ENCODE measurements at places on chromosomes 6 and 20. TPM values are rescaled to one million over a fixed set of nuclear protein-coding genes. Genes with fewer than 3 reads are reported as not detected.

GRCh38 chr20:49543071-49543857, 24.7 kb downstream of the PTGIS start:
- DNase-seq = no peak

- peak; percentile 51 for DNase-seq
Observed at GRCh38 chr20:44959638-44960102, 527 bp downstream of the TOMM34 start.

AIF1 gene
- polyA plus RNA-seq = not detected

DNA sequence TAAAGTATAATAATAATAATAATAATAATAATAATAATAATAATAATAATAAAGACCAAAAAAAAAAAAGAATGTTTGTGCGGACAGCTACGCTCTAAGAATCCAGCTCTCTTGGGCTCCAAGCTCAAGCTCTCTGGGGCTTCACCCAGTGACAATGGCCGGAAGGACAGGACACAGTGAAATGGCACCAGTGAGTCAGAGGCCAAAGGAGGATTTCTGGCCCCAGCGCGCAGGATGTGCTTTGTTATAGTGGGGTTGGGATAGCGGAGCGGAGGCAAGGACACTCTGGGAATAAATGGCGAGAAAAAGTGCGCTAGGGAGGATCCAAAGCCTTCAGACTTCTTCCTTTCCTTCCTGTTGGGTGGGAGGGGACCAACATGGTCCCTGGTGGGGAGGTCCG, 38.2 kb downstream of the HLA-A start:
- peak; percentile 30 for DNase-seq

- DNase-seq = peak; percentile 11
Observed at GRCh38 chr6:144006736-144007477, 1.2 kb downstream of the PLAGL1 start.

PPP1R3G gene
- polyA plus RNA-seq = 0.49 TPM

IL17A gene
- polyA plus RNA-seq = not detected

DNA sequence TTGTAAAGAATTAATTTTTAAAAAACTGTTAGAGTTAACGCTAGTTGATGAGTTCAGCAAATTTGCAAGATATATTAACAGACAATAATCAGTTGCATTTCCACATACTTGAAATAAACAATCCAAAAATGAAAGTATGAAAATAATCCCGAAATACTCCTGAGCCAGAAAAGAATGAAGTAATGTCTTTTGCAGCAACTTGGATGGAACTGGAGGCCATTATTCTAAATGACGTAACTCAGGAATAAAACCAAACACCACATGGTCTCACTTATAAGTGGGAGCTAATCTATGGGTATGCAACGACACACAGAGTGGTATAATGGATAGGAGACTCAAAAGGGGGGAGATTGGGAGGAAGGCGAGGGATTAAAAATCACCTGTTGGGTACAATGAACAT, 872.9 kb upstream of the GJE1 start:
- no peak for DNase-seq

GINS1 gene
- polyA plus RNA-seq = 30.7 TPM

- DNase-seq = no peak
Observed at GRCh38 chr6:35177596-35177995, 36.2 kb upstream of the SCUBE3 start.

GRCh38 chr6:67886840-67887292, 748.2 kb upstream of the ADGRB3 start:
- DNase-seq = no peak

NKAPL gene
- not detected for polyA plus RNA-seq

- no peak for DNase-seq
Observed at GRCh38 chr20:16601047-16601446, 27.8 kb upstream of the KIF16B start.

- no peak for DNase-seq
Observed at GRCh38 chr20:40813029-40813431, 124.0 kb upstream of the MAFB start.

NKX2-2 gene
- not detected for polyA plus RNA-seq

DNA sequence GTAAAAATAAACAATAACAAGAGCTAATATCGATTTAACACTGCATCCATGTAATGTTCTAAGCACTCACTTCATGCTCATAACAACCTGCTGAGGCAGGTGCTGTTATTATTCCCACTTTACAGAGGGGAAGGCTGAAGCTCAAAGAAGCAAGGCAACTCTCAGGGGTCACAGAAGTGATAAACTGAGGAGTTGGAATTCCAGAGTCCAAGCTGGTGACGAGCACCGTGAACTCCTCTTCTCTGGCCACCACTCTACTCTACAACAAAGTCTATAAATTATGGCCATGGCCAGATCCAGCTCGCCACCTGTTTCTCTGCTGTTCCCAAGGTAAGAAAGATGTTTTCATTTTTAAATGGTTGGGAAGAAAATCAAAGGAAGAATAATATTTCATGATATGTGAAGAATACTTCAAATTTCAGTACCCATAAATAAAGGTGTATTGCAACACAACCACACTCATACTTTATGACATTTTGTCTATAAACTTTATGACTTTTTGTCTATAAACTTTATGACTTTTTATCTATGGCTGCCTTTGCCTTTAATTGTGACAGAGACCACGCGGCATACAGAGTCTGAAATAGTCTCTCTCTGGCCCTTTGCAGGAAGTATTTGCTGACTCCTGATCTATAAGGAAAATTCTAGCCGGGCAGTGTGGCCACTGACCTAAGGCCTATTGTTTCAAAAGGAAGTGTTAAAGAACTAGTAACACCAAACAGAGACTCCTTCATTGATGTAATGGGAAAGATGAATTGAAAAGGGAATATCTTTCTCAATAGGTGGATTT, 113.2 kb upstream of the KCNG1 start:
- no peak for DNase-seq

DNA sequence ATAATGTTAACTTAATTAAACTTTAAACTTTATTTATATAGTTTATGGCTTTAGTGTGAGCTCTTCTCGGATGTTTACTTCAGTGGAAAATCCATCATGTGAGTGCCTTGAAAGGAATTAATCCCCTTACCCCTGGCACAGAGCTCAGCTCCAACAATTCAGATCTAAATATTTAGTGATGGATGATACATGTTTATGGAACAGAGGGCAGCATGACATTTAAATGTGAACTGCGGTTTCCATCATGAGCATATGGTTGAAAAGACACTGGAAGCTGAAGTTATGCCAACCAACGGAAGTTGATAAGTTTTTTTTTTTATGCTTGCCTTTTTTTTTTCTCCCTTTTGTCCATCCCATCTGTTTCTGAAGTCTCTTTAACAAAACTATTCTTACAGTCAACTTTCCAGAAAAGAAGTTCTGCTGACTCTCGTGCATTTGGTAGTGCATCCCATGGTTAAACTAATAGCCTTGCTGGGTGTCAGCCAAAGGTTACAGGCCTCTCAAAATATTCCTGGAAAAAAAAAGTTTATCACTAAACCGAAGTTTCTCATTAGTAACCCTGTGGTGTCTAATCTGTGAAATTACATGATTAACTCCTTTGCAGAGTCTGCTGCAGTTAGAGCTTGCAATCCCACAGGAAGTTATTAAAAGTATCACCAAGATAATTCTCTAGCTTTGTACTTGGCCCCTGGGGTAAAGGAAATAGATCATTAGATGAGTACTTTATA, 243.9 kb upstream of the TCF21 start:
- DNase-seq = peak; percentile 67

DNA sequence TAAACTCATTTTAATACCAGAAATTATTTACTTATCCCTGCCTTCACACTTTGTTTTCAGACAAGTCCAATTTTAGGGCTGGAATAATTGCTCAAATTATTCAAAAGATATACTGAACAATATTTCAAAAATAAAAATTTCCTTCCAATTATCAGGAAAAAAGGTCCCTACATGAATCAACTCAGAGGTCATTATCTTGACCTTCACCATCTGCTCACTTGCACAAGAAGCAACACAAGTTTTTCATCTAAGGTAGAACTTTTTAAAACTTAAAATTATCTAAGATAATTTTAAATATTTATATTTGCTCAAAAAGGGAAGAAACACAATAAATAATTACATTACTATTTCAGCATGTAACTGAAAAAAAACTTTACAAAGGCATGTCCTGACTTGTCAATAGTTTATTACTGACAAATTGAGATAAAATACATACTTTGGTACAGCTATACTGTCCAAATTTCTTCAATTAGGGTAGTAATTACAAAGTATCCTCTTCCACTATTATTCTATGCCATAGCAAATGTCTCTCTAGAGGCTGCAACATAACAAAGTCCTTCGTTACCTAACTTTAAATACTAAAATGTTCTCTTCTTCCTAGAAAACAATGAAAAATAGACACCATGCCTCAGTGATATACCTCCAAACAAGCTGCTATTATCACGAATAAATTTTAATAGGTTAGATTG, 2.4 kb downstream of the CEP85L start:
- DNase-seq = no peak

GRCh38 chr20:39916236-39916765, 772.7 kb downstream of the MAFB start:
- DNase-seq = no peak

DNA sequence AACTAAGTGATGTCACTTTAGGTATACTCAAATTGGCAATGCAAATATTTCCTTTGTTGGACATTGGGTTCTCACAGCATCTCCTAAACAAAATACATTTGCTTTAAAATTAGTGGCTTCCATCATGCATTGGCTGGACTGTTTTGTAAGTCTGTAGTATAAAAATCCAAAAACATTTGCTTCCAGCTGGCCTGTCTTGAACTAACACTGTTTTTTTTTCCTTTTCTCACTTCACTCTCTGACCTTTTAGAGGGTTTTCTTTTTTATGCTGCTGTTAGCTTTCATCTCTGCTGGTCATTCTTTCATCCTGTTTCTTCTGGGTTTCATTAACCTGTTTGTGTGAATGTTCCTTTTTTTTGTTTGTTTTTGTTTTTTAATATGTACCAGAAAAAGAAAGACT, 121.7 kb upstream of the MLIP start:
- no peak for DNase-seq

- no peak for DNase-seq
Observed at GRCh38 chr20:48797850-48798747, 29.7 kb downstream of the PREX1 start.

DNA sequence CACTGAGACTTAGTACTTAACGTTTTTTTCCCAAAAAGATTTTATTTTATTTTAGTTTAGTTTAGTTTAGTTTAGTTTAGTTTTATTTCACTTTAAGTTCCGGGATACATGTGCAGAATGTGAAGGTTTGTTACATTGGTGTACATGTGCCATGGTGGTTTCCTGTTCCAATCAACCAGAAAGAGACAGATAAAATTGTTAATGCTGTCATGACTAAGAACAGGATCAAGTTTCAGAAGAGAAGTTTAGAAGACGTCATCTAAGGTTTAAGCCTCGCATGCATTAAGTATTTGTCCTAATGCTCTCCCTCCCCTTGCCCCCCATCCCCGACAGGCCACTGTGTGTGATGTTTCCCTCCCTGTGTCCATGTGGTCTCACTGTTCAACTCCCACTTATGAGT, 540.0 kb downstream of the KHDRBS2 start:
- DNase-seq = no peak

KDM1B gene
- 11.3 TPM for polyA plus RNA-seq

DNA sequence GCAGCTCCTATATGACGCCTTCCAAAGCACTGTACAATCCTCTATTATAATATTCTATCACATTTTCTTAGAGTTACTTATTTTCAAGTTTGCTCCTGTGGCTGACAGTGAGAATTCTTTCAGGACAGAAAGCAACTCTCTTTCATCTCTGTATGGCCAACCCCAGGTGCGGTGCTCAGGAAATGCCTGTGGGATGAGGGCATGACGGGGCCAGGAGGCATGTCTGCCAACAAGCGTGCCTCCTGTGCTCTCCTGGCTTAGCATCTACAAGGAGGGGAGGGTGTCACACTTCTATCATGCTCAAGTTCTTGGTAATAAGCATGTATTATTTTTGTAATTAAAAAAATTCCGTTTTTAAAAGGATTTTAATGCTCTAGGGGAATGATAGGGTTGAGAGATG, 11.4 kb downstream of the MRPL14 start:
- DNase-seq = no peak

- DNase-seq = no peak
Observed at GRCh38 chr6:113796038-113796437, 61.1 kb upstream of the MARCKS start.

GRCh38 chr20:19588732-19589131, 169.3 kb upstream of the RIN2 start:
- no peak for DNase-seq

- DNase-seq = no peak
Observed at GRCh38 chr6:45647341-45648261, 269.9 kb upstream of the SUPT3H start.

DNA sequence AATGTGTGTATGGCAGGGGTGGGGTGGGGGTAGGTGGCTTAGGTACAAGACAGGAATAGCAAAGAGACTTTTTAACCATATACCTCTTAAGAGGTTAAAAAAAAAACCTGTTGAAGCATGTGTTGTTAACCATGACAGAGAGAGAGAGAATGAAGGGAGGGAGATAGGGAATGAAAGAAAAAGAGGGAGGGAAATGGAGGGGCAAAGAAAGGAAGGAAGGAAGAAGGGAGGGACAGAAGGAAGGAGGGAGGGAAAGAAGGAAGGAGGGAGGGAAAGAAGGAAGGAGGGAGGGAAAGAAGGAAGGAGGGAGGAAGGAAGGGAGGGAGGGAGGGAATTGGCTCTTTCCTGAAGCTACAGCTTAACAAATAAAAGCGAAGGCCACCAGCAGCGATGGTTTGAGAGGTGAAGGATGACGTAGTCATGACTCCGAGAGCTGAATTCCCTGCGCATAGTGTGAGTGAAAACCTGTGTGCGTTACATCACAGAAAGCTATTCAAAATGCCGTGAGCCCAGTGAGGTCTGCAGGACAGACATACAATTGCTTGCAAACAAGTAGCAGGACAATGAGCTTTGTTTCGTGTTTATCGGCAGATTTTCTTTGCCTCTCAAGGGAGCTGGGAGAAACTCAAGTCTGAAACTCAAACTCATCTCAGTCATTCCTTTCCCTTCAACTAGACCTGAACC, 88.6 kb upstream of the NEDD9 start:
- DNase-seq = no peak

- no peak for DNase-seq
Observed at GRCh38 chr6:366389-367297, 24.9 kb upstream of the IRF4 start.

DNA sequence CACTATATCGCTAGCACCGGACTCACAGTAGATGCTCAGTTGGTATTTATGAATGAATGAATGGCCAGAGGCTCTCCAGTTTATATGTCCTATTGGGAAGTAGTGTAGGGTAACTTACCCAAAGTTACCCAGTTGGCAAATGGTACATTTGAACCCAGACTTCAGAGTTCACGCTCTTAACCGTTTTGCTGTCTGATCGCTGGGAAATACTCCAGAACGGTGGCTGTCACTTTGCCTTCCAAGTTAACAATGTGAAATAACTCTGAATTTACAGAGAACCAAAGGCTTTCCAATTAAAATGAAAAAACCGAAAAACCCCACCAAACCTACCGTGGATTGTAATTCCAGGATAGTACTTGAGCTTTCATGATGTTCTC, 1.6 kb downstream of the VAPB start:
- no peak for DNase-seq
